Transverse colon (tissue), 4 donors: ENCODE measurements at places on chromosomes 13 and 19. TPM values are rescaled to one million over a fixed set of nuclear protein-coding genes. Genes with fewer than 3 reads are reported as not detected.

DNA sequence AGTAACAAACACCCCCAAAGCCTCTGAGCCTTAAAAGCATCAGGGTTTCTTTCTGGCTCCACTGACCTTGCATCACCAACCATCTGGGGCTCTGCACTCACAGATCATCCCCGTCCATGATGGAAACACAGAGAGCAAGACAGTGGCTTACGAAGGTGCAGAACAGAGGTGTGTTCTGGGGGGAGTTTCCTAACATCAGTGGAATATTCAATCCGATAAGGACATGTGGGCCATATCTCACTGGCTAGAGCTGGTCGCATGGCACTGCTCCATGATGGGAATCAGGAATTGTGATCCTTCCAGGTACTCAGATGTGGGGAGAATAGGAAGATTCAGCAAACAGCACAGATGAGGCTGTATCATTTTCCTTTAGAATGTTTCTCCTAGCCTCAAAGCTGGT, 457.2 kb downstream of the IRS2 start:
- H3K27ac ChIP-seq, result no peak overlapping the region
- H3K4me3 ChIP-seq, result no peak overlapping the region
- DNase-seq, result no peak
- no peaks in the 10 kb centered on the region for H3K27me3 ChIP-seq
- no peaks in the 10 kb centered on the region for H3K4me1 ChIP-seq

DNA sequence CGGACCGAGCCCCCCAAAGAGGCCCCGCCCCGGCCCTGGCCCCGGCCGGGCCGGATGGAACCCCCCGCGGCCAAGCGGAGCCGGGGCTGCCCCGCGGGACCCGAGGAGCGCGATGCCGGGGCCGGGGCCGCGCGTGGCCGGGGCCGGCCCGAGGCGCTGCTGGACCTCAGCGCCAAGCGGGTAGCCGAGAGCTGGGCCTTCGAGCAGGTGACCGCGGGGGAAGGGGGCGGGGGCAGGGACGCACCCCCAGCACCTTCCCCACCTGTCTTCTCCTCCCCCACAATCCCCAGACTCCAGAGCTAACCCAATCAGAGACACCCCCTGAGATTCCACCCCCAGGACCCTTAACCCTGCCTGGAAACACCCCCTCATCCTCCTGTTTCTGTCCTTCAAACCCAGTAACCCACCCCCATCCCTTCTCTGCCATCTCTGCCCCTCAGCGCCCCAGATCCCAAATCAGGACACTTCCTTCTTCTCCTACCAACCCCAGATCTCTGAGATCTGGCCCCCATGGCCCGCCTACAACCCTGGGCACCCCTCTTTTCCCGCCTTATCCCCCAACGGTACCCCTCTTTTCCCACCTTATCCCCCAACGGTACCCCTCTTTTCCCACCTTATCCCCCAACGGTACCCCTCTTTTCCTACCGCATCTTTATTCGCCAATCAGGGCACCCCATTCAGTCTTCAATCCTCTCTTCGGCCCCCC, 505 bp downstream of the ZSWIM4 start:
- DNase-seq, result no peak
- H3K27ac ChIP-seq, result peak overlapping the region; percentile 92
- no peaks in the 10 kb centered on the region for H3K36me3 ChIP-seq
- peak overlapping the region; percentile 75 for H3K4me3 ChIP-seq
- no peaks in the 10 kb centered on the region for H3K27me3 ChIP-seq

The PRR20B gene
- not detected for total RNA-seq

The OXGR1 gene
- total RNA-seq, result 2.5 TPM

The OSCAR gene
- total RNA-seq, result 0.75 TPM

The LILRB2 gene
- total RNA-seq, result 2.4 TPM

The IRGQ gene
- total RNA-seq, result 32.5 TPM

- H3K4me1 ChIP-seq, result no peaks in the 10 kb centered on the region
- no peaks in the 10 kb centered on the region for H3K27me3 ChIP-seq
- H3K36me3 ChIP-seq, result no peaks in the 10 kb centered on the region
- H3K4me3 ChIP-seq, result no peak overlapping the region
Measured at GRCh38 chr19:7418596-7418995, 69.9 kb downstream of the ARHGEF18 start.

The OR7G2 gene
- not detected for total RNA-seq

DNA sequence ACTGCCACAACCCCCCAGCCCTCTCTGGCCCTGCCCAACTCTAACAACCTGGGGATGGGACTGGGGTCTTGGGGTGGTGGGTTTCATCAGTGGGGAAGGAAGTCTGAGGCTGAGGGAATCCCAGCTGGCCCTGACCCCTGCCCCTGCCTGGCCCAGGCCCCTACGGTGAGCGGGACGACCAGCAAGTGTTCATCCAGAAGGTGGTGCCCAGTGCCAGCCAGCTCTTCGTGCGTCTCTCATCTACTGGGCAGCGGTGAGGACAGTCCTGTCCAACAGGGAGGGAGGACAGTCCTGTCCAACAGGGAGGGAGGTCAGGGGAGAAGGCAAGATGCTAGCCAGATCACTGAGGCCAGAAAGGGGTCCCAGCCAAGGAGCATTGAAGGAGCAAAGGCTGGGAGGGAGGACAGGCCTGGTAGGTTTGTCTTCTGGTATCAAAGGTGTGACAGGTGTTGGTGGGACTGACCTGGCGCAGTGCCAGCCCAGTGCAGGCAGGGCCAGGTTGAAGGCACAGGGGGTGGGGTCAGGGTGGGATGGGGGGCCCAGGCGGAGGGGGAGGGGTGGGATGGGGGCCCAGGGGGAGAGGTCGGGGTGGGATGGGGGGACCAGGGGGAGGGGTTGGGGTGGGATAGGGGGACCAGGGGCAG, 12.1 kb upstream of the LTBP4 start:
- no peaks in the 10 kb centered on the region for H3K4me1 ChIP-seq
- H3K27ac ChIP-seq, result no peak overlapping the region
- DNase-seq, result no peak
- H3K27me3 ChIP-seq, result no peaks in the 10 kb centered on the region

The CCDC106 gene
- total RNA-seq, result 6.0 TPM

DNA sequence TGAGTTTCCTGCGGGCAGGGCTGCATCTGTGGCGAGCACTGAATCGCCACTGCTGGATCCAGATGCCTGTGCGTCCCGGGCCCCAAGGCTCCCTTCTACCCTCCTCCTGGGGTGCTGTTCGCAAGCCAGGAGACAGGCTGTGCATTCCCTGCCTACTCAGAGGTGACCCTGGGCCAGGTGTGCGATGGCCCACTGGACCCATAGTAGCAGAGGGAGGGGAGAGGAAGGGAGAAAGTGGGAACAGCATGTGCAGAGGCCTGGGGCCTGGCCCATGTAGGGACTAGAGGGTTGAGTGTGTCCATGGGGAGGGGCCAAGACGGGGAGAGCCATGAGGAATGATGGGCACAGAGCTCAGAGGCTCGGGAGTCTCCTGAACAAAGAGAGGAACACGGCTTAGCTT, 27.3 kb downstream of the CARM1 start:
- peak overlapping the region; percentile 86 for H3K27ac ChIP-seq
- H3K27me3 ChIP-seq, result no peaks in the 10 kb centered on the region
- H3K4me1 ChIP-seq, result peaks cover 51% of the 10 kb centered on the region
- H3K36me3 ChIP-seq, result no peaks in the 10 kb centered on the region
- DNase-seq, result no peak

DNA sequence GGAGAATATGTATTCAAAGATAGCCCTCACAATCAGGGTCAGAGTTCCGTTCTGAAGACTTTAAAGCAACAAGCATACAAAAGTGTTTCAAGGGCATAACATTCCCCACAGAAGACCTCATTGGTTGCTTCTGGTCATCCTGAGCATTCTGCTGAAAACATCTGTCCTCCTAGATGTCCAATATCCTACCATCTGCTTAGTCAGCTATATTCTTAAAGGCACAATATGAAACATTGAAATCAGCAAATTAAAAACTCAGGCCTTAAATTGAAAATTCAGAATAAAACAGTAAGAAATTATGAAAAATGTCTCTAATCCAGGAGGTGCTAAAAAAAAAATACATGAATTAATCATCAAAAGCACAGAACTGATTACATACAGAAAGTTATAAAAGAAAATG, 1491.2 kb upstream of the PRR20A start:
- no peak for DNase-seq
- no peaks in the 10 kb centered on the region for H3K4me1 ChIP-seq
- H3K27me3 ChIP-seq, result no peaks in the 10 kb centered on the region
- no peak overlapping the region for H3K27ac ChIP-seq

The C19orf38 gene
- total RNA-seq, result 0.96 TPM

- H3K4me1 ChIP-seq, result no peaks in the 10 kb centered on the region
- H3K27ac ChIP-seq, result no peak overlapping the region
- no peak for DNase-seq
- H3K4me3 ChIP-seq, result no peak overlapping the region
- no peaks in the 10 kb centered on the region for H3K36me3 ChIP-seq
Measured at GRCh38 chr13:25840261-25840660, 211.6 kb downstream of the SHISA2 start.

- peaks cover 19% of the 10 kb centered on the region for H3K4me1 ChIP-seq
- peak; percentile 97 for DNase-seq
- H3K27me3 ChIP-seq, result no peaks in the 10 kb centered on the region
- no peaks in the 10 kb centered on the region for H3K36me3 ChIP-seq
- H3K27ac ChIP-seq, result peak within 1 kb of the TSS; percentile 91
Measured at GRCh38 chr19:36528194-36528920, at the start of gene ZNF260. ZNF260 (minus strand) TSS chr19:36528271; CDS start chr19:36515238, 13,033 bp downstream.

The DIRAS1 gene
- total RNA-seq, result 1.4 TPM

DNA sequence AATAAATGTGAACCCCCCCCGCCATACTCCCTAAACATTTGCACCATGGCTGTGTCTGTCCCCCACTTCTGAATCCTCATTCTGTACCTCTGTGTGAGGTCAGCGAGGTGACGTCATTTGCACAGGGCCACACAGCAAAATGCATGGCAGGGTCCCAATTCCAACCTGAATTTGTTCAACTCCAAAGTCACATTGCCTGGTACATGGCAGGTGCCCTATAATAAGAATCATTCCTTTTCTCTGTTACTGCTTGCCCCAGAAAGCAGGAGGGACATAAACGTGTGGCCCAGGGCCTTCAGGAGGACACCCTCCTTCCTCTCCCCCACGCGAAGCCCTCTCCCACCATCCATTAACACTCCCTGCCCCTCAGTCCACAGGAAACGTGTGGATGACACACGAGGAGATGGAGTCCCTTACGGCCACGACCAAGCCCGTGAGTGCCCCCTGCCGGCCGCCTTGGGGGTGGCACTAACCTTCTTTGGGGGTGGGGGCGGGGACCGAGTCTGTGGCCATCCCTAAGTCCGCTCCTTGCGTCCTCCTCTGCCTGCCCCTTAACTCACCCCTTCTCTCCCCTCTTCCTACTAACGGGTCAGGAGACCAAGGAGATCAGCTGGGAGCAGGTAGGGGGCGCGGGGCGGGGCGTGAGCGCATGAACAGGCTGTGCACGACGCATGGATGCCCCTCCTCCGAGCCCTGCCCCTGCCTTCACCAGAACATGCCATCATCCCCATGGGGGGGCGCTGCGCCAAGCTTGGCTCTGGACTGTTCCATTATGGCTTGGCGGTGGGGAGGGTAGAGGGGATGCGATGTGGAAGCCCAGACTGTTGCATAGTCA, 9.4 kb downstream of the HRC start:
- no peaks in the 10 kb centered on the region for H3K27me3 ChIP-seq
- peaks cover 40% of the 10 kb centered on the region for H3K4me1 ChIP-seq
- H3K4me3 ChIP-seq, result no peak overlapping the region
- H3K27ac ChIP-seq, result no peak overlapping the region
- H3K36me3 ChIP-seq, result no peaks in the 10 kb centered on the region

The FEM1A gene
- total RNA-seq, result 13.3 TPM

The ZNF729 gene
- total RNA-seq, result not detected

The STAP2 gene
- total RNA-seq, result 327 TPM

DNA sequence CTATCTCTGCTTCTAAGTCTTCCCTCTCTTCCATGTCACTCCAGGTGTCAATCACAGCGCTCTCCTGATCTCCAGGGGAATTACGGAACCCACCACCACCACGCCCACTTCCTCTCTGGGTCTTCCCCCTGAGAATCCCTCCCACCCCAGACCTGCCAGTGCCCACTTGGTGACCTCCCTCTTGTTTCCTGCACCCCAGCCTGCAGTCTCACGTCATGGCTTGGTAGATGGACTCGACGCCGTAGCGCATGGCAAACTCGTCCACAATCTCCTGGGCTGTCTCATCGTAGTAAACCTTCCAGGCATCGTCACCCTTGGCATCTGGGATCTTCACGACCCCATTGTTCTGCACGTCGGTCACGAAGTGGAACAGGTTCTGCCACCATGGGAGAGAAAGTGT, 47.0 kb downstream of the UNC13A start:
- no peaks in the 10 kb centered on the region for H3K4me1 ChIP-seq
- no peak overlapping the region for H3K27ac ChIP-seq
- no peaks in the 10 kb centered on the region for H3K27me3 ChIP-seq
- no peak overlapping the region for H3K4me3 ChIP-seq
- DNase-seq, result no peak
- no peaks in the 10 kb centered on the region for H3K36me3 ChIP-seq

DNA sequence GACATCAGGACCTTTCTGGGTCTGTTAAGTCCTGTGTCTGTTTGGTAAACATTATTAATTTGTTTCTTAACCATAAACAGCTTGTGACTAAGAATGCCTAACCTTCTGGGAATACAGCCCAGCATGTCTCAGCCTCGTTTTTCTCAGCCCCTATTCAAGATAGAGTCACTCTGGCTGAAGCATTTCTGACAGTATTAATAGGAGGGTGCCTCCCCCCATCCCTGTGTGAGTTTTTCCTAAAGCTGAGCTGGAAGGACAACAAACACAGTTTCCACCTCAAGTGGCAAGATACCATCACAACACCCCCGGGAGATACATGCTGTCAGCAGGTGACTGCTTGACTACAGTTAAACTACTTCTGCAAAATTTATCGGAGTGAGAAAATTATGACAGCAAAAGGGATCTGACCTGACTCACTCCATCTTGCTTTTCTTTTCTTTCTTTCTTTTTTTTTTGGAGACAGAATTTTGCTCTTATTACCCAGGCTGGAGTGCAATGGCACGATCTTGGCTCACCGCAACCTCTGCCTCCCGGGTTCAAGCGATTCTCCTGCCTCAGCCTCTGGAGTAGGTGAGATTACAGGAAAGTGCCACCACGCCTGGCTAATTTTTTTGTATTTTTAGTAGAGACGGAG, 59.3 kb upstream of the ABCC4 start:
- no peaks in the 10 kb centered on the region for H3K36me3 ChIP-seq
- H3K27me3 ChIP-seq, result no peaks in the 10 kb centered on the region
- no peak for DNase-seq
- no peaks in the 10 kb centered on the region for H3K4me1 ChIP-seq
- no peak overlapping the region for H3K4me3 ChIP-seq

DNA sequence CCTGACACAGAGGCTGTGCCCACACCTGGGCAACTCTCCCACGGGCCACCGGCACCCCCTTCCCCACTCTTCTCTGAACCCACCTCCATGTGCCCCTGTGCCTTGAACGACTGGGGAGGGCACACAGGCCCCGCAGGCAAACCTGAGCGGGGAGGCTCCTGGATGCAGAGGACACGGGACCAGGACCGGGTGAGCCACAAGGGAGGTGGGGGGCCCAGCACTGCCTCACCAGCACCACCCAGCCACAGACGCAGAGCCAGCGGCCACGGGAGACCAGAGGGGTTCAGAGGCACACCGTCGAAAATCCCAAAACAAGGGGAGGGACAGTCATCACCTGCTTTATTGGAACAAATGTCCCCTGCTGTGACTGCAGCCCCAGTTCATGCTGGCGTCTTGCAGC, 49.4 kb downstream of the STK24 start:
- no peak overlapping the region for H3K27ac ChIP-seq
- H3K4me1 ChIP-seq, result peaks cover 57% of the 10 kb centered on the region
- no peaks in the 10 kb centered on the region for H3K27me3 ChIP-seq
- H3K4me3 ChIP-seq, result no peak overlapping the region
- H3K36me3 ChIP-seq, result no peaks in the 10 kb centered on the region
- DNase-seq, result no peak

The RFPL4AL1 gene
- not detected for total RNA-seq
